Stimulated activated CD4-positive, alpha-beta T cell treated with anti-CD3 and anti-CD28 coated beads, Interleukin-1b, Interleukin-23, amount 100 ng/mL, for 1 hour (primary cell): ENCODE measurements at places on chromosomes 6 and 20.
A peak's percentile ranks its signal among the peaks of the same experiment; 100 is the strongest.

- no peak for DNase-seq
Measured at GRCh38 chr6:37225350-37226169, 32.0 kb upstream of the TBC1D22B start.

- DNase-seq = no peak
Measured at GRCh38 chr6:17388365-17388764, 5.0 kb upstream of the CAP2 start.

GRCh38 chr6:167212713-167213005, 54.9 kb upstream of the GPR31 start:
- DNase-seq = no peak

- no peak for DNase-seq
Measured at GRCh38 chr6:98380589-98380988, 453.8 kb upstream of the POU3F2 start.

DNA sequence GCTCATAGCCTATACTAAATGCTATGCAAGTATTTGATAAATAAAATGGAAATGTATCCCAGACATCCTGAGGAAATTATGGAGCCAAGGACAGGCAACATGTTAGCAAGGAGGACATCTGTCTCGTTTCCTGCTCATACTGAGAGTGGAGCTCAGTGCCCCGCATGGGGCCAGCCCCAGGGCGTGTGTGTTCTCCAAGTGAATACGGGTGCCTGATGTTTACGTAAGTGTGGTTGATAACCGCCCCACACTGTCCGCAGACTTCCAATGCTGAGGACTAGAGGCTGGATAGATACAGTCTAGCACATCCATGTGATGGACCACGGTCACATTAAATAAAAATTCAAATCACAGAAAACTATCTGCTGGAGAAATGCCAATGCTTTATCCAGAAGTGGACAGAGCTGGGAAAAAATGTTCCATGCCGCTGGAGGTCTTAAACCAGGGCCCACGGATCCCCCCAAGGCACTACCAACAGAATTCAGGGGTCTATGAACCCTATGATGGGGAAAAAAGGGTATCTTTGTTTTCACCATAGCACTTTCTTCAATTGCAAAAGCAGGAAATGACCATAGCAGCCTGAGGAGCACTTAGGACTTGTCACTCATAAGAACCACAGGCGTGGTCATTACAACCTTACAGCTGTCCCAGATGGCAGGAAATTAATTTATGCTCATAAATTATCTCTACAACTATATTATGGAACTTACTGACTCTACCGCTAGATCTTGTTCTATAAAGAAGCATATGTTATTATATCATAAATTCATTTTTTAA, 24.9 kb downstream of the TGM2 start:
- no peak for DNase-seq

GRCh38 chr20:32674362-32674789, 635 bp upstream of the C20orf203 start:
- DNase-seq = peak; percentile 41

DNA sequence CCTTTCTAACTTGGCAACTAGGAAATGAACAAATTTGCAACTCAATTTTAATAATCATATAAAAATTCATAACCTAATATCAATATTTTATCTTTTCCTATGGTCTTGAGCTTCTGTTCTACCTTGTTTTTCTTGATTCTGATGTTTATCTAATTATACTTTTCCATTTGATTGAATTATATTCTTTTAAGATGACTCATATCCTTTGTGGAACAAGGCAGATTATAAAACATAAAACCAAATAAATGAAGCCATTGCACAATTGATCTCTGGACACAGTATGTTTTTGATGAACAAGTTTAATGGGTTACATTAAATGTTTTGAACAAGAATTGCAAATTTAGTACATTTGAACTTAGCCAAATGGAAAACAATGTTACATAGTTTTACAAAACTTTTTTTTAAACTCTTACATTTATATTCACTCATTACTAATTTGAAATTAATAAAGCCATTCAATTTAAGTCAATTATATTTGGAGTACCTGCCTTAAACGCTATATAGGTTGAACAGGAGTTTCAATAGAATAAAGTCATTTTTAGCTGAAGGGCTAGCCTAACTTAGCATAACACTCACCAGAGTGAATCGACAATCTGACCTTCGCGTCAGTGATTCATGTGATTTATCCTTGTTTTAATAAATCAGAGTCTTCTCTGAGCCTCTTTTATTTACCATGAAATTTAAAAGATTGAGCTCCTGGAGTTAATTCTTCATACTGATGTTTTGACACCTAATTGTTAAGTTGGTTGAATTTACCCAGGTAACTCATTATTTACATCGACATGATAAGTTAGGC, 3.8 kb downstream of the NCOA7 start:
- no peak for DNase-seq

- no peak for DNase-seq
Measured at GRCh38 chr6:143059663-143060353, 881 bp upstream of the AIG1 start.

DNA sequence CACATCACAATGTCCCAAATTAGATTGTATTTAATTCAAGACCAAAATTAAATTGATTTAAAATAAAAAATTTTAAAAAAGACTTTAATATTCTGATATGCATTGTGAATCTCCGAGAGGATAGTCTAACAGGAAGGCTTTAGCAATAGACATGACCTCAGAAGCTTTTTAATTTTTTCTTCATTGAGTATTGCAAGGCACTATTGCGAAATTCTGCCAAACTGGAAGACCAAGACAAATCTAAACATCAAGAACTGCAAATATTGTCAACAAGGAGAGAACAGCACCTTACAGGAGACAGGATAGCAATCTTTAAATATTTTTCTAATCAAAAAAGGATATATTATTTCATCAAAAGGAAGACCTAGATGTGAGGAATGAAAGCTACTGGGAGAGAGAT, 56.9 kb downstream of the BMP5 start:
- no peak for DNase-seq

GRCh38 chr6:90764001-90764400, 177.1 kb upstream of the MAP3K7 start:
- DNase-seq = no peak

DNA sequence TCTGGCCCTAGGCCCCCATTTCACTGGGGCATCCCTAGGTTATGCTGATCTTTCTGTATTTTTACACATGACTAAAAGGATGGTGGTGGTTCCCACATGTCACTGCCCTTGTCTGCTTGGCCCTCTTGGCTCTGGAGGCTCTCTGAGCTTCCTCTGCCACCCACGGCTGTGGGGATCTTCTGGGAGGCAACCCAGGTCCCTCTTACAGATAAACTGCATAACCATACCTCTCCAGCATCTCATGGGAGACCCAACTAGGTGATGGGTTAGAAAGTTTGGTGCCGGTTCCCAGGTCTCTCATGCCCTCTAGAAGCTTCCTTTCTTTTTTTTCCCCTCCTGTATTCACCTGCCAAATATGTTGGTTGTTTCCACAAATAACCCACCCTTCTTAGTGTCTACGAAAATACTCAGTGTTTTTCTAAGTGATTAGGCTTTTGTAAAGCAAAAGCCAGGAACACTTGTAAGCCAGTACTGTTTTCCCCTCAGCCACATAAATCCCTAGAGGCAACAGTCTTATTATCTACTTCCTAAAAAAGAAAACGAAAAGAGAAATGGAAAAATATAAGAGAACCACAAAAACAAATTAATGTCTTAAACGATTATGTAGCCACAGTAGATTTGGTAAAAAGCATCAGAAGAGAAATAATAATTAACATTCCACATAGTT, 71.7 kb upstream of the SMLR1 start:
- DNase-seq = no peak

DNA sequence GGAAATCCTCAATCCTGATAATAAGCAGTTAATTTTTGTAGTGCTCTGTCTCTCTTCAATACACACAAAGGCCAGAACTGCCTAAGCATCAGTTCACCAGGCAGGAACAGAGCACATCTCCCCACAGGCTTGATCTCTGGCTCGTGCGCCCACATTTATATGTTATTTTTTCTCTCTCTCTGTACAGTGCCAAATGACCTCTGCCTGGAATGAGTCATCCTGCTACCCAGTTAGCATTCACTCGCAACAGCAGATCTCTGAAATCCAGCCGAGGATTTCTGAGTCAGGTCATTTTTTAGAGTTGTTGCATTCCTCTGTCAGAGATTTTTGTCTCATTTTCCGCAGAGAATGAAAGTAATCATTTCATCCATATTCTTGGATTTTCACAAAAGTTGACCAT, 107.1 kb downstream of the COL12A1 start:
- no peak for DNase-seq

GRCh38 chr6:71420693-71421328, 132.2 kb downstream of the OGFRL1 start:
- no peak for DNase-seq

- no peak for DNase-seq
Measured at GRCh38 chr6:55524441-55524840, 54.6 kb downstream of the HMGCLL1 start.

DNA sequence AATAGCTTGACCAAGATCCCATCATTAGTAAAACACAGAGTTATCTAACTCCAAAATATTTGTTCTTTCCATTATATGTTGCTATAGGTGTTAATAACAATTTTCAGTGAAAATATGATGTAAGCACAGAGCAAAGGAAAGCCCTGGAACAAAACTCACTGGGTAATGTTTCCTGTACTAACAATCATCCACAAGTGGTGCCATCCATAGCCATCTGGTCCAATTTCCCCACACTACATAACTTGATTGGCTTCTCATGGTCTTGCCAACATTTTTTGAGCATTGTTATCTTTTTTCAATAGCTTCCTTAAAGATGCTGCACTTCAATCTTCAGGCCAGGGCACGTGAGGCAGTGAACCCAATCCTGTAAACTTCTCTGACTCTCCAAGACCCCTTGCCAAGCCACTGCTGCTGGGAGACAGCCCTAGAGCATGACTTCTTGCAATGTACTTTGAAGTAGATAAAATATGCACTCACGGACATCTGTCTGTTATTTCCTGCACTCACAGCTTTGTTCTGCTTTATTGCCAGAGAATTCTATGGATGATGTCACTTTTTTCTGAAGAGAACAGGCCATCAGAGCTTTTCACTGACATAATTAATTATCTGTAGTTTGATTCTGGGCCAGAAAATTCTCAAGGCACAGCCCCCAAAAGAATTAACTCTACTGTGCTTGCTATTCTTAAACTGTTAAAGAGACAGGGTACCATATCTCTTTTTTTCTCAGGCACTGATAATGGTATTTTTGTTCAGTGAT, 97.5 kb upstream of the TMEM30A start:
- DNase-seq = no peak

- no peak for DNase-seq
Measured at GRCh38 chr20:50513169-50514034, 3.2 kb downstream of the PTPN1 start.

DNA sequence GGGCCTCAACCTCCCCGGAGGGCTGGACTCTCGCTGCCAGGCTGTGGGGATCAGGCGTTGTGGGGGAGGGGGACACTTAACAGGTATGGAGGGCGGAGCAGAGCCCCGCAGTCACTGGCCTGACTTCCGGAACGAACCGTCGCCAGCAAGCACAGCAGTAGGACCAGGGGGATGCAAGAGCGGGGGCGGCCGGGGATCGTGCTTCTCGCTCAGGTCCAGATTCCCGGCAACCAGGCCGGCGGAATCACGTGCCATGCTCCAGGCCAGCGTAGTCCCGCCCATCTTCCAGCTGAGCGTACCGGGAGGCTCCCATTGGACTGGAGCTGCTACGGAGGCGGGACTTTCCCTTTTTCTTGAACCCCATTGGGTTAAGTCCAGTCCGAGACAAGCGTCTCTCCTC, 10.0 kb upstream of the POU5F1 start:
- no peak for DNase-seq

GRCh38 chr6:14966906-14967711, 278.8 kb upstream of the JARID2 start:
- no peak for DNase-seq

DNA sequence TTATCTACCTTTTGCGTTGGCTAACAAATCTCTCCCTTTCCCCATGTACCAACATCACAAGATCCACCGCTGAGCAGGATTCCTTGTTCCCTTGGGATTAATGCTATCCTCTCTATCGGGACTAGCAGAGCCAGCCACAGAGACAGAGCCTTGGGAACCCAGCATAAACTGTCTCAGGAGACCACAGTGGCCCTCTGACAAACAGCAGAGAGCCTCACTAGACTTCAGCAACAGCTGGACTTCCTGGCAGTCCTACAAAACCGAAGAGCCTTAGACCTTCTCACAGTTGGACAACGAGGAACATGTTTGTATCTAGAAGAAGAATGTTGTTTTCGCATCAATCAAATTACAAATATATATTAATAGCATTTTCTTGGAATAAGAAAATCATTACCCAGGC, 39.6 kb upstream of the POU5F1 start:
- no peak for DNase-seq

- DNase-seq = no peak
Measured at GRCh38 chr6:6858533-6858982, 249.2 kb upstream of the RREB1 start.

- DNase-seq = no peak
Measured at GRCh38 chr6:125784365-125784764, 6.4 kb upstream of the NCOA7 start.

DNA sequence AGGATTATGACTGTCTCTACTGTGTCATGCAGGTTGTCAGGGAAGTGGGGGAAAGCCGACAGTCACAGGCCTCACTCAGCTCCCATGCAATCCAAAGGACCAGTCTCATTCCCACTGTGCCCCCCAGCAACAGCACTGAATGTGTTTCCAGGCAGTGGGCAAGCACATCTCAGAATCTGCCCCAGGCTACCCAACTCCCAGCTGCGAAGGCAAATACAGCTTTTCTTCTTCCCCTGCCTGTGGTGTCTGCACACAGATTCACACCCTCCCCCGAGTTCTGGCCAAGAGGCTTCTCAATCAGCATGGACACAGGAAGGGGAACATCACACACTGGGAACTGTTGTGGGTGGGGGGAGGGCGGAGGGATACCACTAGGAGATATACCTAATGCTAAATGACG, 75.3 kb downstream of the SNAP91 start:
- no peak for DNase-seq

DNA sequence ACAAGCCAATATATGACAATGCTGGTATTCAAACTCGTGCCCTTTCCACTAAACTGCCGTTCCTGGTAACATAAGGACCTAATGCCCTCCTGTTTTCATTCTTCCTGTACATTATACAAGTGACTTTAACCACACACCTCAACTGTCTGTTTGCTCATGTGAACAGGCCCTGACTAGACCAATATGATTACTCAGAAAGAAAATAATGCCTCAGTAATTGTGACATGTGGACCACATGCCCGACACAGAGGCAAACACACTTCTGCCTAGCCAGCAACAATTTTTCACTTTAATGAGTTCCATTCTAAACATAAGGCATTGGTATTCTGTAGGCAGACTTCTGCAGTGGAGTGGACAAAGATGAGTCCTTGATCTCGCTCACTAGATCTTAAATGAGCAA, 30.0 kb downstream of the SLC22A16 start:
- no peak for DNase-seq

GRCh38 chr20:23407781-23408464, 13.4 kb downstream of the NAPB start:
- DNase-seq = no peak

DNA sequence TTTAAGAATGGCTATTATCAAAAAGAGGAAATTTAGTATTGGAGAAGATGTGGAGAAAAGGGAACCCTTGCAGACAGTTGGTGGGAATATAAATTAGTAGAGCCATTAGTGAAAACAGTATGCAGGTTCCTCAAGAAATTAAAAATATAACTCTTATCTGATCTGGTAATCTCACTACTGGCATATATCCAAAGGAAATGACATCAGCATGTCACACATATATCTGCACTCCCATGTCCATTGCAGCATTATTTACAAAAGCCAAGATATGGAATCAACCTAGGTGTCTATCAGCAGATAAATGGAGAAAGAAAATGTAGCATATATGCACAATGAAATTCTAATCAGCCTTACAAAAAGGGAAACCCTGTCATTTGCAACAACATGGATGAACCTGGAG, 2.6 kb downstream of the SIRPG start:
- no peak for DNase-seq

GRCh38 chr20:45017857-45018256, 51.5 kb downstream of the STK4 start:
- DNase-seq = no peak
